ENCODE measurements at places on chromosomes 4 and X.

DNA sequence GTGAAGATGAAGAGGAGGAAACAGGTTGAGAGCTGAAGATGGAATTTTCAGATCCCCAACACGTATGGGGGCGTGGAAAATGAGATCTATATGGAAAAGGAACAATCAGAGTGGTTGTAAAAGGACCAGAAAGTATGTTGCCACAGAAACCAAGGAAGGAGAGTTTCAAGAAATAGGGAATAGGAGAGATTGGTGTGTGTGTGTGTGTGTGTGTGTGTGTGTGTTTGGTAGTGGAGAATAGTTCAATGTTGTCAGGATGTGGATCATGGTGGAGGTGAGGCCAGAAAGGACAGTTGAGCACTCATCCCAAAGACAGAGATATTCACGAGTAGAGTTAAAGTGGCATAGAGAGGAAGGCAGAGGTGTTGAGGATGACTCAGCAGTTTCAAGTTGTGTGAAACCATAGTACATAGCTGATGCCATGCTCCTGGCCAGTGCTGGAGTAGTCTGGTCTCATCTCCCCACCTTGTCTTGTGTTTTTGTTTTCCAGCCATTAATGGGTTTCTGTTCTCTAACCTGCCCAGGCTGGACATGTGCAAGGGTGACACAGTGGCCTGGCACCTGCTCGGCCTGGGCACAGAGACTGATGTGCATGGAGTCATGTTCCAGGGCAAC, 36.1 kb downstream of the HEPH start:
- no peak for DNase-seq

DNA sequence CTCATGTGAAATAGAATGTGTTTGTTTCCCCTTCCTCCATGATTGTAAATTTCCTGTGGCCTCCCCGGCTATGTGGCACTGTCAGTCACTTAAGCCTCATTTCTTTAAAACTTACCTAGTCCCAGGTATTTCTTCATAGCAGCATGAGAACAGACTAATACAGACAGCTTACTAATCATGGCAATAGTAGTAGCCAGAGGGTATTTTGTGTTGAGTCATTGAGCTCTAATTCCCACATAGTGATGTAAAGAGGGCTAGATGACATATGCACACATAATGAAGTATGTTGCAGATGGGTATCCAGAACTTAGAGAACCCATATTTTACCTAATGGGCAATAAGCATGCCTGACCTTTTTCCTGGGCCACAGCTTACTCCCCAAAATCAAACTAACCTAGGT, 1197.2 kb downstream of the PCDH7 start:
- no peak for DNase-seq

- DNase-seq: no peak
These were observed 56.3 kb downstream of the CCDC149 start for GRCh38 chr4:24856586-24856985.

DNA sequence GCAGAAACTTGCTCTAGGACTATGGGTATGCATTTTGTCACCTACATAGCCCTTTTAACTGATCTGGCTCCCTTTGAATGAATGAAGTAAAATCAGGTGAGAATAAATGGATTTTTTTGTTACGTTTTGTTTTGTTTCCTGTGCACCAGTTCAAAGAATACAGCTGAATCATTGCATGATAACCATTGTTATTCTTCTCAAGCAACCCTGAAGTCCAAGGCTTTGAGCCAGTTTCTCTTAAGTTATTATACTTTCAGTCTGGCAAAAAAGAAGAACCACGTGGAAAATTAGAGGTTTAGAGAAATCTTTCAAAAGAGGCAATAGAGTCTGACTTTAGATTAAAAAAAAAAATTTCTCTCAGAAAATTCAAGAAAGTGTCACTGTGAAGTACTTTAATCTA, 398.6 kb upstream of the TECRL start:
- DNase-seq: no peak

DNA sequence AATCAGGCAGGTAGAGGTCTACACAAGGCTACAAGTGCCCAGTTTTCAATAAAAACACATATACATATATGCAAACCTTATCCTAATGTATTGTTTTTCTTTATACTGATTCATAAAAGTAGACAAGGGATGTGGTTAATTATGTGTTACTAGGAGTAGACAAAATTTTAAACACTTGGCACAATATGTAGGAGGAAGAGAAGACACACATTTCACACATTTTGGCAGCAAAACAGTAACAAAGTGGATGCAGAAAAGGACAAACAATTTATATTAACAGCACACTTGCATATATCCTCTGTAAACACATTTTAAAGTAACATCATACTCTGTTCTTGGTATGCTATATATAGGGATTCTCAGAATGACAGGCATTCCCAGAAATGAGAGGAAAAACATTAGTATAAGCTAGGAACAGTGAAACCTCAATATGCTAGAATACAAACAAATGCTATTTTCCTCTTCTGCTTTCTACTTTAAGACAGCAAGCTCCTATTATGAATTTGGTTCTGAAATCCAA, 63.8 kb downstream of the GPRIN3 start:
- no peak for DNase-seq

DNA sequence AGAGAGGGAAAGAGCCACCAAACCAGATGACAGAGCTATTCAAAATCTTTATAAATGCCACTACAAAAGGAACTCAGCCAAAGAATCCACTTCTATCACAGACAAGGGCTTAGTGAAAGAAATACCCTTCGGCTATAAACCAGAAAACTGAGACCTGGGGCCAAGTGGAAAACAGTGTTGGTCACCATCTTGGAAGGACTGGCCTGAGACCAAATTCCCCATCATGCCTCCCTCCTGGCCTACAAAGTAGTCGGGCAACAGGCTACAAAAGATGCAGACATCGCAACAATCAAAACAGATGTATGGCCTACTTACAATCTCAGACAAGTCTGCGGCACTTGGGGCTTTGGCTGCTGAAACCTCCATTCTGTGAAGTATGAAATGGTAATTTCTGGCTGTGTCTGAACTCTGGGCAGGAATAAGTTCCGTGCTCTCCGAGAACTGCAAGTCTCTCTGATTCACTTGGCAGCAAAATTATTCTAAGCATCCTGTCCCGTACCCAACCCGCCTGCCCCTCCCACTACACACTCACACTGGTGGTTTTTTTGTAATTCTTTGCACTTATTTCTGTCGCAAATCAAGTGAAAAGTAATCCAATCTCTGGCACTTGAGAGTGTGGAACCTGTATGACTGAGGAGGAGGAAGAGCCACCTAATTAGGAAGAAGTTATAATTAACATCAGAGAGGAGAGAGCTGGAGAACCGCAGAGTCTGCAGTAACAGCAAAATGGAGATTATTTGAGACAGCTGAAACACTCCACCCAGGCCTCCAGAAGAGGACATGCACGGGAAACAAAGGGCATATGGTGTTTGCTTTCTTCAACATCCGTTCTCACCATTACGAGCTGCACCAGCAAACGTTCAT, 87.8 kb downstream of the SH3KBP1 start:
- DNase-seq: peak; percentile 15

- no peak for DNase-seq
These were observed 98.8 kb upstream of the NOCT start for GRCh38 chr4:138916763-138917162.

- no peak for DNase-seq
These were observed at the start of gene DDIT4L for GRCh38 chr4:100189820-100190642. DDIT4L (minus strand) TSS chr4:100190468; CDS start chr4:100189983, 485 bp downstream.

- no peak for DNase-seq
These were observed 4.4 kb upstream of the ZFP92 start for GRCh38 chrX:153406903-153407302.

DNA sequence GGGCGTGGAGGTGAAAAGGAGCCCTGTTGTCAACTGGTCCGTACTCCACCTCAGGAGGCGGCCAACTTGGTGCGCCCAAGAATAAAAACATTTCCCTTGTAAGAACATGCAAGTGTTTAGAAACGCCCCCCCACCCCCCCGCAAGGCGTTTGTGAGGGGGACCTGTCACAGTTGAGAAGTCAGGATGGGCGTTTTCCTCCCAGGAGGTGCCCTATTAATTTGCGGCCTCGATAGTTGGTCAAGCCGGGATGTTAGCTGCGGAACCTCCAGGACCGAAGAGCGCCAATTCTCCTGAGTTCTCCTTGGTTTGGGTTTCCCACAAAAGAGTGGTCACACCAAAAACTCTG, 651 bp upstream of the SAP30 start:
- no peak for DNase-seq

DNA sequence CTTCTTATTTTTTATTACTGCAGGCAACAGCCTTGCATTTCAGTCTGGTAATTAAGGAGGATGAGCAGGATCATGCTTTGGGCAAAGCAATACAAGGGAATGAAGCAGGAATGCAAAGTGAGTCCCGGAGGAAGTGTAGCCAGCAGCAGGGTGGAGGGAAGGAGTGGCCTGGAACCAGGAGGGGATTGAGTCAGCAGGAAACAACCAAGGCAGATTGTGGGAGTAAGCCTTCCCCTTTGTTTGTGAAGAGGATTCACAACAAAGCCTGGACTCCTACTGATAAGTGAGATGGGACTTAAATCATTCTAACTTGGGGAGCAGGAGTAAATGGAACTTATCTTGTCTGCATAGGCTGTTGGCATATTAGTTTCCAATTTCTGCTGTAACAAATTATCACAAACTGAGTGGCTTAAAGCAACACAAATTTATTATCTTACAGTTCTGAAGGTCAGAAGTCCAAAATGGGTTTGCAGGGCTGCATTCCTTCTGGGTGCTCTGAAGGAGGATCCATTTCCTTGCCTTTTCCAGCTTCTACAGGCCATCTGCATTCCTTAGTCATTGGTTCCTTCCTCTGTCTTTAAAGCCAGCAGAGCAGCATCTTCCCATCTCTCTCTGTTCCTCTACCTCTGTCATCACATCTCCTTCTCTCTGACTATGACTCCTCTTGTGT, 93.2 kb upstream of the AP1S2 start:
- DNase-seq: no peak

GRCh38 chr4:20313237-20314030, 61.7 kb downstream of the SLIT2 start:
- no peak for DNase-seq

- DNase-seq: no peak
These were observed 13.8 kb downstream of the GEMIN8 start for GRCh38 chrX:14015941-14016340.

DNA sequence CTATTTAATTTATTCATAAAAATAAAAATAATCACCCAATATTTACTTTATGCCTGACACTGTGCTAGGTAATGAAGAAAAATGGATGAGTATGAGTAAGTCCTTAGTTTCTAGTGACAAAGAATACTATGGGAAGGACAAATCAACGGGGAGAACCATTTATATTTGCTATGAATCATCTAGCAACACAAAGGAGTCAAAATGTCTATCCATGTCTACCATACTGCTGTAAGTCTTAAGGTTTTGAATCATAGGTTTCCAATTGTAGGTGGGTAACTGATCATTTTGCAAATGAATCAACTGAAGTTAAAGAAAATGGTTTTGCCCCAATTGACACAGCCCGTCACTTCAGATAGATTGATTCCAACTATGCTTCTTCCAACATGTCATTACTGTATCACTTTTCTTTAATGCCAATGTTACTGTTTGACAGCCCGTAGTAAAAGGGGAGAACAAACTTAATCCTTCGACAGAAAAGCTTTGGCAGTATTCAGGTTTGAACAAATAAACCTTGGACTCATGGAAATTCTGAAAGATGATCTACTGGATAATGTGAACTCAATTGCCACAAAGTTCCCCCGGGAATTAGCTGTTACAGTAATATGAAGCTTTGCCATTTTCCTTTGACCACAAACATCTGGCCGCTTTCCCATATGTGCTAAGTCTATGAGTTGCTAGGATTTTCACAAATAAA, 3.2 kb downstream of the TDO2 start:
- DNase-seq: peak; percentile 76

DNA sequence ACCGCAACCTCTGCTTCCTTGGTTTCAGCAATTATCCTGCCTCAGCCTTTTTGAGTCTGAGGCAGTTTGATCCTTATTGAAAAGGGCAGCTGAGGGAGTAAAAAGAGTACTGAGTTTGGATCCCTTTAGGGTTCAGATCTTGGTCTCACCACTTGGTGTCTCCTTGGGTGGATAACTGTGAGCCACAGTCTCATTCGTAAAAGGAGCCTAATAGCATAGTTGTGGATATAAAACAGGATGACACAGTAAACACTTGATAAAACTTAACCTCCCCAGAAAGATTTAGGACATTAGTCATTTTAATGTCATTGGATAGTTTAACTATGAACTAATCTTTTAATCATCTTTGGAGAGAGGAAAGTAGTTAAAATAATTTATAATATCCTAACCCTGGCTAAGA, 173.0 kb downstream of the ANK2 start:
- no peak for DNase-seq

DNA sequence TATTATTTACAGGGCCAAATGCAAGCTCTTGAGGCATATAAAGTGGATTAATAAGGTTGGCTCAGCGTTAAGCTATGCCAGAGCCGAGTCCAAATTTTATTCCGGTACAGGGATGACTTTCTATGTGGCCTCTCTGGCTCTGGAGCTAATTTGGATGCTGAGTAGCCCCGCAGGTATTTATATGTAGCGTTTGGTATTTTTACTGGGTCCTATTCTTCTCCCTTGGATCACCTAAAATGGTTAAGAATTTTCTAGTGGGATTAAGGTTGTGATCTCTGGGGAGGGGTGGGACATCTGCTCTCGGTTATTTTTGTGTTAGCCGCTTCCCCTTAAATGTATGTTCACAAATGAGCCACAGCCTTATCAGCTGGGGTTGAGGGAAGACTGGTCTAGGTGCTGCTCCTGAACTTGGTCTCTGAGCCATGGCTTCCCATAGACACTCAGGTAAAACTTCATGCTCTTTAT, 49.4 kb downstream of the FHL1 start:
- DNase-seq: no peak

DNA sequence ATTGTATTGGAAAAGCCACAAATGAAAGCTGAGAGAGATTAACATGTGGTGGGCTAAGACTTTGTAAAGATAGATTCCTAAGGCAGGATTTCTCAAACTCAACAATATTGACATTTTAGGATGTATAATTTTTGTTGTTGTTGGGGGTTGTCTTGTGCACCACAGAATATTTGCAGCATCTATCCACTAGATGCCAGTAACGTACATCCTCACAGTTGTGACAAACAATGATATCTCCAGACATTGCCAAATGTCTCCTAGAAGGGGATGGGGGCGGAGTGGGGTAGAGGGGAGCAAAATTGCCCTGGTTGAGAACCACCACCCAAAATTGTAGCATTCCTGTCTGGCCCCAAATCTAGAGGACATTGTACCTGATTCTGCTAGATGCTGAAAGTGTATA, 14.7 kb upstream of the CBR4 start:
- peak; percentile 12 for DNase-seq

DNA sequence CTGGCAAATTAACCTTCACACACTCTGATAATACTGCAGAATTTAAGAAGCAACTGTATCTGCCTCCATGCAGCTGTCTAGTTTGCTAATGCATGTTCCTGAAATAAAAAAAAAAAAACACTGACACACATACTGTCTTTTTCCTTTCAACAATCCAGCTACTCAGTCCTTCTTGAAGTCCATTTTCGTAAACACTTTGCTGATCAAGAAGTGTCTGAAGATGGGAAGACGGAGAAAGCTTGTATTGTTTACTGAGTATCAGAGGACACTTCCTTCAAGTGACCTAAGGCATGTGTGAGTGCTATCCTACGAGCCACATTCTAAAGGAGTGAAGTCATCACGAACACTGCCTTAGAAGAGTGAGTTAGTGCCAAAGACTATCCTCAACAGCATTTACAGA, 82.6 kb downstream of the LUZP4 start:
- DNase-seq: no peak

- no peak for DNase-seq
These were observed 40.4 kb downstream of the SMIM20 start for GRCh38 chr4:25954293-25954904.

GRCh38 chrX:72169008-72169728, 12.4 kb upstream of the PIN4 start:
- DNase-seq: no peak

- no peak for DNase-seq
These were observed 280.7 kb upstream of the GK2 start for GRCh38 chr4:79688691-79689090.

- no peak for DNase-seq
These were observed 6.3 kb downstream of the TKTL2 start for GRCh38 chr4:163467082-163467770.
